ENCODE measurements at places on chromosomes 4 and X.

DNA sequence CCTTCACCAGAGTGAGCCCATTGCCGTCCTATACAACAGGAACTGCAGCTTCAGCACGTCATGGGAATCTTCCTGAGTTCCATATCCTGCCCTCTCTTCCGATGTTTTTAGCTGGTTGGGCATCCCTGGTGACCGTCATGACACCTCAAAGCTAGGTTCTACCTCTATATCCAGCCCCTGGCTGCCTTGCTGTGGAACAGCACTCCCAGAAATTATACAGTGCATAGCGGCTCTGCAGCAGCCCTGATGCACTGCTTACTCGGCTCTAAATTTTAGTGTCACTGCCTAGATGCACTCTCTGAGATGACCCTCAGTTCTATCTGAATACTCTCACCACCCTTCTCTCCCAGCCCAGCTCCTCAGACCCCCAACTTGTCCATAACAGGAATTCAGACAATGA, 44.3 kb downstream of the ARHGEF38 start:
- no peak for DNase-seq

- DNase-seq, result no peak
Measured at GRCh38 chr4:36332782-36333131, 51.3 kb downstream of the DTHD1 start.

DNA sequence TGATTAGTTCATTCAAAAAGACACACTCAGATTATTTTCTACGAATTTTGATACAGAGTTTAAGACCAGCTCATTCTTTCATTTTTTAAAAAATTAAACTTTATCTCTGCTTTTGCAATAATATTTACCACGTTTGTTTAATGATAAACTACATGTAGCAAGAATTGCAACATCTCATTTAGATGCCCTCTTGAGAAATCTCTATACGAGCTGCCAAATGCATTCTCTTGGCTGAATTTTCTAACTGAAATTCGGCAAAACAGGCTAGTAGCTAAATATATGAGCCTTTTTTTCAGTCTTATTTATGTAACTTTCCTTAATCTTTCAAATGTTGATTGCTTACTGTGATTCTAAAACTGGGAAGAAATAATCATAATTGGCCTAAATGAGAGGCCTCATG, 2.1 kb upstream of the GC start:
- no peak for DNase-seq

GRCh38 chr4:8371596-8371995, 68.9 kb downstream of the ACOX3 start:
- no peak for DNase-seq

GRCh38 chrX:72280321-72280845, 3.3 kb upstream of the RPS4X start:
- DNase-seq, result no peak

DNA sequence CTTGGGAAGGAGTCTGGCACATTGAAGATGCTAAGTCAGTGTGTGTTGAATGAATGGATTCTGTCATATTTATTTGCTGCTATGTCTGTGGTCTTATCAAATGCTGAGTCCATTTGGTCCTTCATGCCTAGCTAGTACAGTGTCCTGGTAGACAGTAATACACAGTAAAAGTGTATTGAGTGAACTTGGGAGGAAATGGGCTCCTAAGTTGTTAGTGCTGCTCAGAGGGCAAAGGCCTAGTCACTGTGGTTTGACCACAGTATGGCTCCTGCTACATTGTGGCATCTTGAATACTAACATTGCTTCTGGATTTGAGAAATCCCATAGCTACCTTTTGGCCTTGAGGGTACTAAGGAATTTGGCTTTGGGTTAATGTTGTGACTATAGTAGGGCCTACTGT, 33.9 kb downstream of the MTM1 start:
- DNase-seq, result no peak

GRCh38 chrX:31836479-31836878, 764.6 kb upstream of the FTHL17 start:
- no peak for DNase-seq

GRCh38 chr4:25307596-25307995, 5.0 kb upstream of the ZCCHC4 start:
- DNase-seq, result no peak

DNA sequence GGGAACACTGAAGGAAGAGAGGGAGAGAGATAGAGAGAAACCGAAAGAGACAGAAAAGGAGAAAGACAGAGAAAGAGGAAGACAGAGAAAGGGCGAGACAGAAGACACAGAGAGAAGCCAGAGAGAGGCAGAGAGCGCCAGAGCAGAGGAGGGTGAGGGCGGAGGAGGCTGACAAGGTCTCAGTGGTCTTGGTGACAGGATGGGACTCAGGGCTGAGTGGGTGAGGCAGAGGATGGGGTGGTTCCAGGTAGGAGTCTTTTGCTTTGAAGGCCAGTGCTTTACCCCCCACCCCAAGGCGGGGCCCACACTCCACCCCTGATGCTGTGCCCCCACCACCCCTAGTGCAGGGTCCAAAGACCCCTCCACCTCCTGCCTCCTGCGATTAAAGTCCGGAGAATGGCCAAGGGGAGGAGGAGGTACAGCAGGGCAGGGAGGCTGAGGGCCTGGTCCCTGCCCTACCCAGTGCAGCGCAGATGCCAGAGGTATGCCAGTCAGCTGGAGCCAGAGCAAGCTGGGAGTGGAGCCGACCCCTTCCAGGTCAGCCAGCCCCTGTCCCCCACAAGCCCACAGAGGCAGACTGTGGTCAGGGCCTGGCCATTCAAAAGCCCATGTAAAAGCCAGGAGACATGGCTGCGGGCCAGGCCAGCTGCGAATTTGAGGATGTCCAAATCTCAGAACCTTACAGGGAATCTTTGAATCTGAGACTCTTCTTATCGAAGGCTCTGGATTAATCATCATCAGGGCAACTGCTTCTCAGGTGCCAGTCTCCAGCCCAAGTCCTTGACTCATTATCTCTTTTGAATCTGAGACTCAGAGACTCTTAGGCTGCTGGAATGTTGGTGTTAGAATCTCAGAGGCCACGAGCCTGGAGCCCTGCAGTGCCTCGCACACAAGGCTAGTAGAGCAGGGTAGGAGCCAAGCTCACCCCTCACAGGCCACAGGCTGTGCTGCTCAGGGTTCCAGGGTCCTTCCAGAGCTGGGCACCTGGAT, 758 bp downstream of the IQSEC2 start:
- no peak for DNase-seq

Data from NT2/D1 (cell line).